Suppressor macrophage treated with lipopolysaccharide for 1 hour (primary cell): ENCODE measurements at places on chromosomes 1 and 21.

GRCh38 chr1:246364415-246364941 lies 142.6 kb downstream of the SMYD3 start:
- DNase-seq = no peak

GRCh38 chr1:226322986-226323385 lies 14.0 kb upstream of the LIN9 start:
- no peak for DNase-seq

- DNase-seq = no peak
Observed at GRCh38 chr1:161702250-161702649, 4.8 kb upstream of the FCRLA start.

- peak; percentile 85 for DNase-seq
Observed at GRCh38 chr1:63327417-63328054, 5.2 kb downstream of the FOXD3 start.

- no peak for DNase-seq
Observed at GRCh38 chr1:184840596-184840995, 85.9 kb upstream of the EDEM3 start.

DNA sequence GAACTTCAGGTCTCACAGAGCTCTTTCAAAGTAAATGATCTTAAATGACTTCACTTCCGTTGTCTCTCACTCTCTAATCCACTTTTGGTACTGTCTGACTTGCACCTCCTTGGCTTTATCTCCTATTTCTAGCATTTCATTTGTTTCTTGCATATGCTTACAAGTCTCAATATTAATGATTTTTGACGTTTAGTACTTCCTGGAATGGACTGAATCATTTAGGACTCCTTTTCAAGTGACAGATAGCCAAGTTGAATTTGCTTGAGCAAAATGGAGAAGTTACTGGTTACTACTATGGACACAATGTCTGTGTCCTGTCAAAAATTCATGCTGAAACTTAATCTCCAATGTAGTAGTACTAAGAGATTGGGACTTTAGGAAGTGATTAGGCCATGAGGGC lies 7.0 kb upstream of the SGIP1 start:
- DNase-seq = no peak

GRCh38 chr1:30856260-30856790 lies 52.2 kb downstream of the SDC3 start:
- DNase-seq = no peak

DNA sequence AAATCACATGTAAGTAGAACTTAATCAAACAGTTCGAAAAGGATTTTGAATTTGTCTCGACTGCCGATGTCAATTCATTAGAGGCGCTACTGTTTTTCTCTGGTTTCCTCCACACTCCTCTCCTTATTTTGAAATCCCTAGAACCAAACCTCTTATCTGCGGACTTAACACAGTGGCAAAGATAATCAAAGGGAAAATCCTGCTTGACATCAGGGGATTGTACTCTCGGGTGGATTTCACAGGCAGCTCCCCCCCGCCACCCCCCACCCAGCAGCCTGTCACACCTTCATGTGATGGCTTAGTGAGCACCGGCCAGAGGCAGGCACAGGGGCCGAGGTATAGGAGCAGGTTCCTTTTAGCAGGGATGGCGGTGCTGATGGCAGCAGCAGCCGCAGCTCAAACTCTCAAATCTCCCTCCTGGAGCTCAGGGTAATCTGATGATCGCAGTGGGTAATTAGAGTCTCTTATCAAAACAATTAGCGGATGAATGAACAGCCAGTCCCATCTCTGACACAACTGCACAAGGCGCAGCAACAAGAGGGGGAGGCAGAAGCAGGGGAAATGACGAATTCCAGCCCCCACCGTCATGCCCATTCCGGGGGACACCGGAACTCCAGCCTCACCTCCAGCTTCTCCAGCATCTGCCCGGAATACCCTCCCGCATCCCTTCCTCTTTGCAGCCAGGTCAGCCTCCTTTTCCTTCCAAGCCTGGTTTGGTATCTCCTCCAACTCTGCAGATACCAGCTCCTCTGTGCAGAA lies 80.3 kb downstream of the SSBP3 start:
- DNase-seq = no peak

DNA sequence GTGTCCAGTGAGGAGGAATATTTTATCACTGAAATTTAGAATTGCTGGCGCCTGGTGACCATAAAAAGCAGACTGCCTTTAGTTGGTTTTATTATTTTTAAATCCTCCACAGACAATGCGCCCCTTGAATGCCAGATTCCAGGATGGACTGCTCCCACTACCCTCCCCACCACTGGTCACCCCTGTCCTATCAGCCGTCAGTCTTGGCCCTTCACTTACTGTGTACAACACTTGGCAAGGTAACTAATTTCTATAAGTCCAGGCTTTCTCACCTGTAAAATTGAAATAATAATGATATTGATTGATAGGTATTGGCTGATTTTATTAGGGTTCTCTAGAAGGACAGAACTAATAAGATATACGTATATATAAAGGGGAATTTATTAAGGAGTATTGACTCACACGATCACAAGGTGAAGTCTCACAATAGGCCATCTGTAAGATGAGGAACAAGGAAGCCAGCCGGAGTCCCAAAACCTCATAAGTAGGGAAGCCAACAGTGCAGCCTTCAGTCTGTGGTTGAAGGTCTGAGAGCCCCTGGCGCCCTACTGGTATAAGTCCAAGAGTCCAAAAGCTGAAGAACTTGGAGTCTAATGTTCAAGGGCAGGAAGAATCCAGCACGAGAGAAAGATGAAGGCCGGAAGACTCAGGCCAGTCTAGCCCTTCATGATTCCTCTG lies 17.8 kb downstream of the RHEX start:
- peak; percentile 64 for DNase-seq

DNA sequence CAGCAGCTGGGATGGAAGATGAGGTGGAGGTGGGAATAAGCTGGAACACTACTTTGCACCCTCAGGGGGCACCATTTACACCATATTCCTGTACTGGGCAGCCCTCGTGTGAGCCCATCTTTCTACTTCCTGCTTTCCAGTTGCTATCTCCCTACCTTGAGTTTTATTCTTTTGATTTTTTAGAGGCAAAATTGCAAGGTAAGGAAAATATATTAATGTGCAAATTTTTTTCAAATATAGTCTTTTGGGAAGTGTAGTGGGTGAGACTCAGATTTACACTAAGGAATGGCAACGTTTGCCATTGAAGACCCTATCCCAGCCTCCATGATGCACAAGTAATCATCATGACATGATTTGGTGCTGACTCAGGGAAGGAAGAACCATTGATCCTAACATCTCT lies 31.1 kb upstream of the DUSP23 start:
- no peak for DNase-seq

DNA sequence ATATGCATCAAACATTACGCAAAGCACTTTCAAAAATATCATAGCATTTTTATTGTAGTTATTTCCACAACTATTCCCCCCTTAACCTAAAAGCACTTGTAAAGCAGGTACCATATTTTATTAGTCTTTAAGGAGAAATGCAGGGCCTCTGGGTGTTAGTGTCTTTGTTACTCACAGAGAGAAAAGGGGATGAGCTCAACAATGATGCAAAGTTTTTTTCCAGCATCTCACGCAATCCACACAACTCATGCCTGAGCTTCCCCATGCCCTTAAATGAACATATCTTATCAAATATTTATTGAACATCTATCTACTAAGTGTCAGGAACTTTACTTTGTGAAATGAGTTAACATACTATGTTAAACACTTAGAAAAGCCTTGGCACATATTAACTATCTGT lies 50.6 kb downstream of the BEND5 start:
- DNase-seq = no peak

DNA sequence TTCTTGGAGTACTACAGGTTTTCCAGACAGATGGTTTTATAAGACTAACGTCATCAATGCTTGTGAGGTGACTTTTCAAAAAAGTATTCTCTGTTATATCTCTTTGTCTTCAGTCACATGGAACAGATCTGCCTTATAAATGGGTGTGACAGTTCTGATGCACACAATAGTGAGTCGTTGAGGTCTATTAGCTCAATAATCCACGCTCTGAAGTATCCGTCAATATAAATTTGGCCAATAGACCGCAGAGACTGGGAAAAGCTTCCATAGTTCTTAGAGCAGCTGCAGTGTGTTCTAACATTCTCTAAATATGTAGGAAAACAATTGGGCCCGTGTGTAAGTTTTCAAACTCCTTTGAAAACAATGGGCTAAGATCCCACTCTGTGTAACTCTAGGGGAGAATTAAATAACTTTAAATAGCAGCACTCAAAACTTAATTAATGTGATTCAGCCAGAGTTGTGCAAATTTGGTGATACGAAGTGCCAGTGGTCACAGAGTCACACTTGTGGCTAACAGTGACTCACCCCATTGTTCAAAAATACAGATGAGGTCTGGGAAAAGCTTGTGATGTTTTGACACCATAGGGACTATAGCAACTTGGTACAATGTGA lies 316.0 kb downstream of the LMO4 start:
- DNase-seq = peak; percentile 10

- DNase-seq = no peak
Observed at GRCh38 chr21:16007943-16008342, 278.2 kb downstream of the USP25 start.

DNA sequence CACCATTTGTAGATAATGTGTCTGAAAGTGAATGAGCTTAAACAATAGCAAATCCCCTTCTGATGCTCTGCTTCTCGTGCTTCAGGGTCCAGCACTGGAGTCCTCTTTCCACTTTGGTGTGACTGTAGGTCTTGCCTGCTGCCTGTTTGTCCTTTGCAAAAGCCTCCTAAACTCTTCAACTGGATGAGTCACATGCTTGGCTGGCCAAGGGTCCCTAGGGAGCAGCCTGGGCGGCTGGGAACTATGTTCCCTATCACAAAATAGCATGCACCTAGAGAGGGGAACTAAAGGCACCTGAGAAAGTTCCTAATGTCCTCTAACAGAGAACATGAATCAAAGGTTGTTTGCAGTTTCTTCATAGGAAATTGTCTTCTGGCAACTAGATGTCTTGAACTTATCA lies 607.2 kb upstream of the PLXNA2 start:
- no peak for DNase-seq

GRCh38 chr1:212430955-212431394 lies 1.7 kb upstream of the NENF start:
- no peak for DNase-seq

GRCh38 chr1:91894036-91894761 lies 8.2 kb upstream of the TGFBR3 start:
- no peak for DNase-seq

DNA sequence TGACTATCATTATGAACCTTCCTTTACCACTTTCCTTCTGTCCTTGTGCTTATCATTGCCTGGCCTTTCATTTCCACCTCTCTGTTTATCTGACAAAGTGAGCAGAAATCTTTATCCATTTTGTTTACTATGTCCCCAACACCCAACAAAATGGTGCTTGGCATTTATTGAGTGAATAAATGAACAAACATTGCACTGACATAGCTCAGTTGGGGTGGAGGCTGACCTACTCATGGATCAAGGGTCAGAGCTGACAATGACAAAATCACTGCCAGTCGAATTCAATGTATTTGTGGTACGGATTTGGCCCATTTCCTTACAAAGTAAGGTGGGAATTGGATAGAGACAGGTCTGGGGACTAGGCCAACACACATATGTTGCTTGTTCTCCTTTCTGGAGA lies 257.4 kb upstream of the PLXNA2 start:
- no peak for DNase-seq

DNA sequence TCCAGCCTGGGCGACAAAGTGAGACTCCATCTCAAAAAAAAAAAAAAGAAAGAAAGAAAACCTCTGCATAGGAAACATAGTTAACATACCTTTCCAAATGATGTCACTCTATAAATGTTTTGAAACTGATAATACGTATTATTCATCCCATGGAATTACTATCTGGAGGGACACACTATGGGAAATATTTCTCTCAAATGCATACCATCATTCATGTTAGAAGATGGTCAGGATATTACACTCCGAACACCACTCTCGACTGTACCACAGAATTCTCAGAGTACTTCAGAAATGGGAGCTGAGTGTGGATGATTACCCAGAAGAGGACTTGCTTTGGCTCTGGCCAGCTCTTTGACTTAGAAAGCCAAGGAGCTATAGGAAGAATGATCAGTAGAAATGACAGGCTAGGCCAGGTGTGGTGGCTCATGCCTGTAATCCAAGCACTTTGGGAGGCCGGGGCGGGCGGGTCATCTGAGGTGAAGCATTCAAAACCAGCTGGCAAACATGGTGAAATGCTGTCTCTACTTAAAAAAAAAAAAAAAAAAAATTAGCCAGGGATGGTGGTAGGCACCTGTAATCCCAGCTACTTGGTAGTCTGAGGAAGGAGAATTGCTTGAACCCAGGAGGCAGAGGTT lies 5.2 kb upstream of the LIN28A start:
- DNase-seq = no peak

GRCh38 chr1:65177457-65177856 lies 29.5 kb downstream of the AK4 start:
- no peak for DNase-seq
